ENCODE measurements at places on chromosomes 13 and 19.
A peak's percentile ranks its signal among the peaks of the same experiment; 100 is the strongest.

- DNase-seq: no peak
Measured at GRCh38 chr13:94328381-94329041, 151.0 kb downstream of the DCT start.

- no peak for DNase-seq
Measured at GRCh38 chr13:113976711-113977684, 3.1 kb upstream of the C13orf46 start.

- peak; percentile 66 for DNase-seq
Measured at GRCh38 chr19:55353803-55354697, 469 bp downstream of the COX6B2 start.

- DNase-seq: no peak
Measured at GRCh38 chr13:99655351-99656091, 154.2 kb downstream of the TM9SF2 start.

DNA sequence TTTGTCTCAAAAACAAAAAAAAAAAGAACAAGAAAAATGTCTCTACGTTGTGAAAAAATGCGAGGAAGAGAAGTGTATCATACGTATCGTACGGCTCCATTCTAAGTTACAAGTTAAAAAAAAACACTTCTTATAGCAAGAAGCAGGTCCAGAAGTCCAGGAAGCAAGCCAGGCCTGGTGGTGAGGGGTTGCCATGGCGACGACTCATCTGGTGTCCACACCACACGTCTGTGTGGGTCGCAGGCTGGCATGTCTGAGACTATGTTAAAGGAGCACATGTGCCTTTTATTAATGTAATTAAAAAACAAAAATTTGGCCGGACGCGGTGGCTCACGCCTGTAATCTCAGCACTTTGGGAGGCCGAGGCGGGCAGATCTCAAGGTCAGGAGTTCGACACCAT lies 5.9 kb downstream of the MED16 start:
- DNase-seq: no peak

- DNase-seq: no peak
Measured at GRCh38 chr19:23971598-23971997, 56.9 kb downstream of the ZNF726 start.

GRCh38 chr13:48448959-48449614 lies 36.2 kb upstream of the LPAR6 start:
- peak; percentile 61 for DNase-seq

- DNase-seq: no peak
Measured at GRCh38 chr13:79352107-79352506, 53.9 kb downstream of the RBM26 start.

DNA sequence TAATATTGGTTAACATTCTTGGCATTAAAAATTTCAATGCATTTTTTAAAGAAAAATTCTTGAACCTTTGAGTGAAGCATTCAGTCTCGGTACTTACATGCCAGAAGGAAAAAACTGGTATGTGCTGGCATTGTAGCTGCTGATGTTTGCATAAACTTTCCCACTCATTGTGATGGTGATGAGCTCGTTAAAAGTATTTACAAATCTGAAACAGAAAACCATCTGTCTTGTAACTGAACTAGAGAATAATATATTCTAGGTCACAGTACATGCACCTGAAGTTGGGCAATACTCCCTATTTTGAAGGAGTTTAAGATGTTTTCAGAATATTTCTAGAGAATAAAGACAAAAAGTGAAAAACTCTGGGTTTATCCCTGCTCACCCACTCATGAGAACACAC lies 64.1 kb downstream of the SLC15A1 start:
- no peak for DNase-seq

- peak; percentile 15 for DNase-seq
Measured at GRCh38 chr19:18230941-18231734, 4.9 kb upstream of the PDE4C start.

DNA sequence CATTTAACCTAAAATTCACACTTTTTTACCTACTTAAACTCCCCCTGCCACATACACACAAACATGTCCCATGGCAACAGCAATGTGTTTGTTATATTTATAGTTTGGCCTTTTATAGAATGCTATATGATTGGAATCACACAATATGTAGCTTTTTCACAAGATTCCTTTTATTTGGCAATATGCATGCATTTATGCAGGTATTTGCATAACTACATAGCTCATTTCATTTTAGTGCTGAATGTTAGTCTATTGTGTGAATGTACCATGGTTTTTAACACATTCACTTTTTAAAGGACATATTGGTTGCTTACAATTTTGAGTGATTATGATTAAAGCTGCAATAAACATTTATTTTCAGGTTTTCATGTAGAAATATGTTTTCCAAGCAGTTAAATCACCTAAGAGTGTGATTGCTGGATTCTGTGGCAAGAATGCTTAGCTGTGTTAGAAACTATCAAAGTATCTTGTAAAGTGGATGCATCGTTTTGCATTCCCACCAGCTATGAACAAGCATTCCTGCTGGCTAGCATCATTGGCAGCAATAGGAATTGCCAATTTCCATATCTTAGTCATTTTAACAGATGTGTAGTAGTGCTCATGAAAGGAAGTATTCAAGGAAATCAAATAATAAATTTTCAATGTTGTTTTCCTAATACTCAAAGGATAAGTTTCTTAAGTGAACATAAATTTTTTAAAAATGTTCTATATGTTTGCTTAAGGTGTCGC lies 557.0 kb downstream of the SLITRK1 start:
- DNase-seq: no peak

DNA sequence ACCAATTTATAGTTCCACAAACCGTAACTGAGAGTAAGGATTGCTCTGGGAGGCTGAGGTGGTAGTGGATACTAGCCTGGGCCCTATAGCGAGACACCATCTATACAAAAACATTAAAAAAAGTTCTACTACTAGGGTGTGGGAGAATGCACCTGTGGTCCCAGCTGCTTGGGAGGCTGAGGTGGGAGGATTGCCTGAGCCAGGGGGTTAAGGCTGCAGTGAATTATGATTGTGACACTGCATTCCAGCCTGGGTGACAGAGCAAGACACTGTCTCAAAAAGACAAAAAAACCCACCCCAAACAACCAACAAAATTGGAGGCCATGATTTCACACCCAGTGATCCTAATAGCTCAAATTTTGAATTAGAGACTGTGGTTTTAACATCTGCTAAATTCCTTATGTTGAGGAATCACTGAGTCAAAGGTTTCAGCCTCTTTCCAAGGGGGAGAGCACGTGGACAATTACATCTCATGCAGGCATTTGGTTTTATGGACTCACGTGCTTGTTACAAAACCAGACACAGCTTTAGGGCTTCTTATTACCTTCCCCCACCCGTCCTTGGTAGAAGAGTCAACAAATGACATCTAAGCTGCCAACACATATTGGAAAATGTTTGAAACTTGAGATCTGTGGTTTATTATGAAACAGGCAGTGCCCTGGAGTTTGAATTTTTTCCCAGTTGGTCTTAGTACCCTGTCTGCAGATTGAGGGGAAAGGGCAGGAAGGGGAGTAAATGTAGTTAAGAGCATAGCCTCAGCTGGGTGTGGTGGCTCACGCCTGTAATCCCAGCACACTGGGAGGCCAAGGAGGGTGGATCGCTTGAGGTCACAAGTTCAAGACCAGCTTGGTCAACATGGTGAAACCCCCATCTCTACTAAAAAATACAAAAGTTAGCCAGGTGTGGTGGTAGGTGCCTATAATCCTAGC lies 18.5 kb downstream of the CYP2A6 start:
- DNase-seq: peak; percentile 60

DNA sequence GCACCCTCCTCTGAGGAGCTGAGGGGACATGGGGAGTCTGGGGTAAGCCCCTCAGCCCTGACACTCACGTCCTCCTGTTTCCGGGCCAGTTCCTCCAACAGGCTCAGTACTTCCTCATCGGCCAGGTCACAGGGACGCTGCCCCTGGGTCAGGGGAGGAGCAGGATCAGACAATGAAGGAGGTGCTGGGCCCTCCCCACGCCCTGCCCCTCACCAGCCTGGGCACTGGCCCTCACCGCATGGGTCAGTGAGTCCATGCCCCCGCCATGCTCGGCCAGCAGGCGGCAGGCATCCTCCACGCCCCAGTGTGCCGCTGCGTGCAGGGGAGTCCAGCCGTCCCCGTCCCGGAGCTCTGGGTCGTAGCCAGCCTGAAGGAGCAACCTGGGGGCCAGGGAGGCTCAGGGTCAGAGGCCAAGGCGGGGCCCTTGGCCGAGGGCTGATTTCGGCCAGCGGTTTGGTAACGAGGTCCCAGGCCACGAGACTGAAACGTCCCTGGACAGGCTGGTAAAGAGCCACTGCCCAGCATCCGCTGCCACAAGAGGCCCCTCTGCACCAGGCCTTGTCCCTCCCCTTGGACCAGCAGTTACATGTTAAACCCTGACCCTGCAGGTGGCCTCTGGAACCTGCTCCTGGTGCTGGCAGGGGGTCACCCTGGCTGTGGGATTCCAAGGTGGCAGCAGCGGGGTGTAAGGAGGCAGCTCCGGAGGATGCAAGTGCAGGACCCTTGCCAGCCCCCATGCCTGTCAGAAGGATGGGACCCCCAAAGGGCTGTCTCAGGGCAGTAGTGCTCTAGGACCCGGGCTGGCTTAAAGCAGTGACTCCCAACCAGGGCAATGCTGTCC lies 18.5 kb downstream of the PPP1R12C start:
- DNase-seq: peak; percentile 46

GRCh38 chr13:77034881-77035280 lies 7.9 kb upstream of the FBXL3 start:
- DNase-seq: no peak

- DNase-seq: no peak
Measured at GRCh38 chr19:18710996-18711751, 27.7 kb downstream of the CRTC1 start.

DNA sequence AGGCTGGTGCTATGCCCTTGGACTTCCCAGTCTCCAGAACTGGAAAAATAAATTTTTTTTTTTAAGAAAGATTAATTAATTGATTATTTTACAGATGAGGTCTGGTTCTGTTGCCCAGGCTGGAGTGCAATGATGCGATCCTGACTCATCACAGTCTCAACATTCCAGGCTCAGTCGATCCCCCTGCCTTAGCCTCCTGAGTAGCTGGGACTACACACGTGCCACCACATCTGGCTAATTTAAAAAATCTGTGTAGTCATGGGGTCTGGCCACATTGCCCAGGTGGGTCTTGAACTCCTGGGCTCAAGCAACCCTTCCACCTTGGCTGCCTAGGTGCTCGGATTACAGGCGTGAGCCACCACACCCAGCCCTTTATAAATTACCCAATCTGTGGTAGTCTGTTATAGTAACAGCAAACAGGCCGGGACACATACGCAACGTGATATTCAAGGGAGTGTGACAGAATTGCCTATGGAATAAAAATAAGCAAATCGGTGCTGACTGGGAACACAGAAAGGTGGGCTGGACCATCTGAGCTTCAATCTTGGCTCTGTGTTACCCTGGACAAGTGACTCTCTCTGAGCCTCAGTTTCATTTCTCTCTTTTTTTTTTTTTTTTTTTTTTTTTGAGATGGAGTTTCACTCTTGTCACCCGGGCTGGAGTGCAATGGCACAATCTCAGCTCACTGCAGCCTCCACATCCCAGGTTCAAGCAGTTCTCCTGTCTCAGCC lies 42.8 kb downstream of the PIN1 start:
- no peak for DNase-seq

GRCh38 chr13:33264620-33264978 lies 21.0 kb downstream of the STARD13 start:
- no peak for DNase-seq

GRCh38 chr13:52849291-52850071 lies 1.0 kb upstream of the PCDH8 start:
- no peak for DNase-seq

GRCh38 chr19:33175886-33176669 lies 18.1 kb upstream of the LRP3 start:
- DNase-seq: peak; percentile 35

DNA sequence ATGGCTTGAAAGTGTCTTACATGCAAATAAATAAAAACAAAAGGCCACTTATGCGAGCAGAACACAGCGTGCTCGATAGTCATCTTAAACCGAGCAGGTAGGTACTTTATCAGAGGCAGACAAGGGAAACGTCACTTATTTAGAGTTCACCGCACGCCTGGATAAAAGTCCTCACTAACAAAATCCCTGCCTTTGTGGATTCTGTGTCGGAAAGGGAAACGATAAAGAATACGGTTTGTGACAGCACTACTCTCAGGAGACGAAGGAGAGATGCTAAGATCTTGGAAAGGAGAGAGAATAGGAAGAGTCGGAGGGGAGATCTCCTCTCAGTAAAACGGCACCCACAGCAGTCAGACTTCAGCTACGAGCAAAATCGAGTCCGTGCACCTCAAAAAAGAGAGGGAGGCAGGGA lies 581 bp downstream of the RCBTB1 start:
- peak; percentile 33 for DNase-seq

DNA sequence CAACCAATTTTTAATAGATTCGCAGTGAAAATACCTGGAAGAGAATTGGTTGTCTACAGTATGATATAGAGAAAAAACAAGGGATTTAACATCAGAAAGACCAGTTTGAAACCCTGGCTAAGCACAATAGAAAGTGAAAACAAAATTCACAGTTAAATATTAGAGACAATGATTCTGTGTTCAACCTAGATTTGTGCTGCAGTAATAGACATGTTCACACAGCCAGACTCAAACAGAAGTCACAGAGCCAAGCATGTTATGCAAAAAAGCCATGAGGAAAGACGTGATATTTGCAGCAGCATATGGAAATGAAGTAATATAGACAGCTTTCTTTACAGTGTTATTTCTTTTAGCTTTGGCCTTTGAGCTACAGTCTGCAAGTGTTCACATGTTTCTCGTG lies 48.1 kb downstream of the SCEL start:
- DNase-seq: no peak

DNA sequence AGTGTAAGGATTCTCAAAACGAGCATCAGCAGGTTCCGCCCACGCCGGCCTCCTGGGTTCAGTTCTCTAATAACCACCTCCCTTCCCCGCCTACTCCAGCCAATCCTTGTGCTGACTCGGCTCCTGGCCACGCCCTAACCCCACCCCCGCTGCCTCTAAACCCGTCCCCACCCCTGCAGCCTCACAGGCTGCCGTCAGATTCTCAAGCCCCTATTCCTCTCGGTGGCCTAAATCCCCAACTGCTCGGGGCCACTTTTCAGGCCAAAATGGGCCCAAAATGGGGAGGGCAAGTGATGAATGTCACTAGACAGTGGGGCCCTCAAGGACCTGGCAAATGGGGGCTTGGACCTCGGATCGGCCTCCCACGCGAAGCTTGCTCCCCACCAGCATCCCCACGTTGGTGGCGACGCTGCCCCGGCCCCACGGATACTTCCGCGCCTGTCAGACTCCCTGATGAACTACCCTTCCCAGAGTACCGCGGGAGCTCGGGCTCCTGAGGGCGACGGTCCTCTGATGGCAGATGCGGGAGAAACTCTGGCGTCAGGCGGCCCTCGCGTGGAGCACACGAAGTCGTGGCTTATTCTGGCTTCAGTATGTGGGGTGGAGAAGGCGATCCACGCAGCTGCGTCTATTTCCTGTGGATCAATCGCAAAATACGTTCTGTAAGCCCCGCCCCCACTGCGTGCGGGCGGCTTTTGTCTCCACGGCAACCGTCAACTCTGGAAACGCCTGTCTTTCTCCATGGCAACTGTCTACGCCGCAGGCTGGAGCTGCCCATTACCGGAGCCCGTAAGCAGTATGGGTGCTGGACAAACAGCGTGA lies 24.8 kb downstream of the ZNF473 start:
- no peak for DNase-seq

DNA sequence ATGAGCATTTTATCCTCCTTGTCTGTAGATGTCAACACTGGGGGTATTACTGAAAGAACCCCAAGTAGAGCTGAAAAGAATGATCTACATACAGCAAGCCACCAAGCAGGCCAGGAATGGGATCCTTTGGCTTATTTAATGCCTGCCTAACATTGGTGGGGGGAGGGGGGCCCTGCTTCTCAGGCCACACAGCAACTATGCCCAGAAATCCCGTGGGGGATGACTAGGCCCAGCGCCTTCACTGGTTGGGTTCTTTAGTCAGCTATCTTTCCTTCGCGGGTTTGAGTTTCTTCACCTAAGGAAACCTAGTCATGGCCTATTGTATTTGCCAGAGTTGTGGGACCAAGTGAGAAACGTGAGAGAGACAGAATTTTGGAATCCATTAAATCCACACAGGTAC lies 80.5 kb downstream of the CCNA1 start:
- DNase-seq: no peak
